Naive B cell (primary cell): ENCODE measurements at places on chromosomes 3 and 15.
A peak's percentile ranks its signal among the peaks of the same experiment; 100 is the strongest.

DNA sequence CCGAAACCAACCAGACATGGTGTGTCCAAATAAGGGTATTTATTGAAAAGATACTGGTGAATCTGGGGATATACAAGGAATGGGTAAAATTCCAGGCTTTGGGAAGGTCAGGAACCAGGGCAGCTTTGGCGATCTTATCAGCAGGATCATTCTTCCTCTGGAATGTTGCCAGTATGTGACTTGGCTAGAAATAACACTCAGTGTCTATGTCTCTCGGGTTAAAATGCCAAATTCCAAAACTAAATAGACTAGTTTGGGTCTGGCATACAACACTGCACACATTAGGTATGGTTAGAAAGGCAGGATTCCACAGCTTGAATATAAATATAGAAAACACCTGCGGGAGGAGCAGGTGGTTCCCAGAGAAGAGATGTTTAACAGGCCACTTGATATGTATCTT lies 220.2 kb upstream of the CD96 start:
- H3K4me1 ChIP-seq, result peaks cover 35% of the 10 kb centered on the region
- no peak overlapping the region for H3K4me3 ChIP-seq

- H3K36me3 ChIP-seq, result no peaks in the 10 kb centered on the region
- no peaks in the 10 kb centered on the region for H3K27me3 ChIP-seq
- no peak overlapping the region for H3K4me3 ChIP-seq
- H3K27ac ChIP-seq, result no peak overlapping the region
Measured at GRCh38 chr15:94965593-94965992, 734.2 kb downstream of the MCTP2 start.

GRCh38 chr3:15217011-15217671 lies 11.1 kb downstream of the CAPN7 start:
- no peaks in the 10 kb centered on the region for H3K27me3 ChIP-seq
- H3K4me1 ChIP-seq, result peaks cover 17% of the 10 kb centered on the region
- H3K36me3 ChIP-seq, result peaks cover 16% of the 10 kb centered on the region
- no peak for DNase-seq

GRCh38 chr15:93997071-93997658 lies 234.2 kb upstream of the MCTP2 start:
- H3K4me3 ChIP-seq, result no peak overlapping the region
- no peaks in the 10 kb centered on the region for H3K4me1 ChIP-seq
- no peak for DNase-seq
- peaks cover 6% of the 10 kb centered on the region for H3K27me3 ChIP-seq

DNA sequence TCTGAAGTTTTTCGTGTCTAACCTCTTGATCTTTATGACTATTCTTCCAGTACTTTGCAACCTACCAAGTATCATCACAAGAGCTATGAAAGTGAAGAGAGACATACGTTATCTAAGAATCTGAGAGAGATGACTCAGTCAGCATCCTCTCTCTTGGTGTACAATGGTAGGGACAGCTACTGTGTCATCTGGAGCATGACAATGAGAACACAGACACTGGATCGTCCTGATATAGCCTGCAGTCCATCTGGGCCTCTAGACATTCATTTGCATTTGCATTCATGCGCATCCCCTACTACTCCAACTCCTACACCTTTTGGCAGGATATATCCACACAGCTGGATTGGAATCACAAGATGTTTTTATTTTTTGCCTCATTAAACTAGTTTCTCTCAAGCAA lies 115.2 kb downstream of the PEX5L start:
- peaks cover 35% of the 10 kb centered on the region for H3K27me3 ChIP-seq
- no peak overlapping the region for H3K4me3 ChIP-seq
- no peak for DNase-seq
- H3K4me1 ChIP-seq, result no peaks in the 10 kb centered on the region

DNA sequence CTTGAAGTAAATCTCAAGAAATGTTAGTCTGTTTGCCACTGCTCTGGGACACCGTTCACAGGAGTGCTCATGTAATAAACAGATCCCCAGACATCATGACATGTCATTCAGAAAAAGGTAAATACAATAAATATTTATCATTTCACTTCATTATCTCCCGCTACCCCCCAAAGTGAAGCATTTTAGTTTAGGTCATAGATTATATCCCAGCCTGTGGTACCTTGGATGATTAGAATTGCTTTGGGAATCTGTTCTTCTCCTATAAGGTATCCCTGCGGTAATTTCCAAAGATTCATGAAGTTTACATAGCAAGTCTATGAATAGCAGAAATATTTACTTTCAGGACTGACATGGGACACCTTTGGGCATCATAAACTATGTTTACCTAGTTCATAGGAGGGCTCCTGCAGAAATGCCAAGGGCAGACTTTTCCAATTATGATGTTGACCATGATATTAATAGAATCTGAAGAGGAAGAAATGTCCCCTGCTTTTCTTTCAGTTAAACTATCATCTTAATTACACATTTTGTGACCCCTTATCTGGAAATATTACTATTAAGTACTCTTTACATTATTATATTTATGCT lies 268.0 kb downstream of the NAALADL2 start:
- H3K4me1 ChIP-seq, result no peaks in the 10 kb centered on the region
- no peaks in the 10 kb centered on the region for H3K27me3 ChIP-seq
- no peak for DNase-seq
- no peaks in the 10 kb centered on the region for H3K36me3 ChIP-seq
- no peak overlapping the region for H3K27ac ChIP-seq

DNA sequence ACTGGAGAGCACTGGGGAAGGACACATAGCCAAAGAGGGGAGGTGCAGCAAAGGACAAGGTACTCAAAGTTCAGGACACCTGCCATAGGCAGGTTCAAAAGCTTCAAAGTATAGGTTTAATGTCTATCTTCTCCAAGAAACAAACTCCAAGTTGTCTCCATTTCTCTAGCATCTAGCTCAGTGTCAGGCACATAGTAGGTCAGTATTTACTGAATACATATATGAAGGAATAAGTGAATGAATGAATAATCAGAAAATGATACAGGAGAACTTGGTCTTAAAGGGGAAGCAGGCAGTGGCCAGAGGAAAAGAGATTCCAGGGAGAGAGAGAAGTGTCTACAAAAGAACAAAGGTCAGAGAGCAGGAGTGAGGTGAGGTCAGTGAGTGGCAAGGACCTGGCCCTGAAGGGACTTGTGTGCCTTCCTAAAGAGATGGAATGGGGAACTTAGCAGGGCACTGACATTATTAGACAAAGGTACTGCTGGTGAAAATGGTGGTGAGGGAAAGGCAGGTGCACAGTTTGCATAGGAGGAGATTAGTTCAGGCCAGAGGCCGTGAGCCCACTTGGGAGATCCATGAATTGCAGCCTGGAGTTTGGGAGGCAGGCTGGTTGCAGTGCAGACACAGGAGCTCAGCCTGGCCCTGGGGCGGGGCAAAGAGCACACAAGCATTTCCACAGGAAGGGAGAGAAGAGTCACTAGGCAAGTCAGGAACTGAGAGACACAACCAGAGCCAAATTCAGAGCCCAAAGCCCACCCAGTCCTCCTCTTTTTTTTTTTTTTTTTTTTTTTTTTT lies 21.4 kb downstream of the TBC1D2B start:
- no peak for DNase-seq
- H3K27me3 ChIP-seq, result no peaks in the 10 kb centered on the region
- peak overlapping the region; percentile 84 for H3K27ac ChIP-seq
- peaks cover 75% of the 10 kb centered on the region for H3K4me1 ChIP-seq
- H3K4me3 ChIP-seq, result peak overlapping the region; percentile 54

GRCh38 chr3:49868862-49869466 lies 742 bp downstream of the CAMKV start:
- H3K27me3 ChIP-seq, result peaks cover 52% of the 10 kb centered on the region
- H3K36me3 ChIP-seq, result no peaks in the 10 kb centered on the region
- DNase-seq, result no peak

DNA sequence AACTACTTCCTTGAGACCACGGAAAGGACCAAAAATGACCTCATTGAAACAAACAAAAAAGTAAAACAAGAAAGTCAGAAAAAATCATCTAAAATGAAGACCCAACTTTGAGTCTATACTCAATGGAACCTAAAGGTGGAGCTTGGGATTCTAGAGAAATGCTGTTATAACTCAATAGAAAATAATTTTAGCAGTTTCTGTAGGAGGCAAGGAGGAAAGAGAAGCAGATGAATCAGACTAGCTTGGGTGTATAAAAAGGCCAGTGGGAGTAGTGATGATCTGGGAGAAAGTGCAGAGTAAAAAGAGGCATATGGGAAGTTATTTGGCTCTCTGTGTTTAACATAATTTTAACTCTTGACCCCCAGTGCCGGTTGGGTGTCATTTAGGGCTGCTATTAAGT lies 94.4 kb downstream of the TMCO5A start:
- no peaks in the 10 kb centered on the region for H3K36me3 ChIP-seq
- no peak overlapping the region for H3K27ac ChIP-seq
- no peak for DNase-seq
- no peaks in the 10 kb centered on the region for H3K27me3 ChIP-seq
- no peak overlapping the region for H3K4me3 ChIP-seq
- no peaks in the 10 kb centered on the region for H3K4me1 ChIP-seq

GRCh38 chr3:171783086-171783485 lies 27.2 kb downstream of the PLD1 start:
- no peak overlapping the region for H3K27ac ChIP-seq
- no peaks in the 10 kb centered on the region for H3K27me3 ChIP-seq
- no peak overlapping the region for H3K4me3 ChIP-seq
- no peaks in the 10 kb centered on the region for H3K4me1 ChIP-seq
- H3K36me3 ChIP-seq, result no peaks in the 10 kb centered on the region

GRCh38 chr15:63634154-63634553 lies 37.0 kb downstream of the FBXL22 start:
- peaks cover 6% of the 10 kb centered on the region for H3K4me1 ChIP-seq
- peaks cover 32% of the 10 kb centered on the region for H3K36me3 ChIP-seq
- H3K27ac ChIP-seq, result peak overlapping the region; percentile 39
- no peak for DNase-seq
- no peak overlapping the region for H3K4me3 ChIP-seq

DNA sequence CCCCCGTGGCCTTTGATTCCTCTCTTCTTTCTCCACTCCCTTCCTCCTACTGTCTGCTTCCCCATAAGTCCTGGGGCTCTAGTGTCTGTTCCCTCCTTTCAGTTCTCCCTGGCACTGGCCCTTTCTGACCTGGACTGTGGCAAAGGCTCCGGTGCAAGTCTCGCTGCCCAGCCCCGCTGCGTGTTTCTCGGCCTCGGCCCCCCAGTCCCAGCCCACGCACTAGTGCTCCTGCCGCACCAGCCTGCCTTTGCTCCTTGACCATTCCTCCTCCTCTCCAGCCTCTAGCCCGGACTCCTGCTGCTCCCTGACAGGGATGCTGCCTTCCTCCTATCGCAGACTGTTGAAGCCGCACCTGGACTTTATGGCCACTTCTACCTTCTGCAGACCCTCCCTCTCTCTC lies 2.1 kb downstream of the TM6SF1 start:
- peaks cover 3% of the 10 kb centered on the region for H3K27me3 ChIP-seq
- peaks cover 7% of the 10 kb centered on the region for H3K36me3 ChIP-seq
- no peak for DNase-seq
- peaks cover 33% of the 10 kb centered on the region for H3K4me1 ChIP-seq

- no peaks in the 10 kb centered on the region for H3K27me3 ChIP-seq
- no peak for DNase-seq
- no peaks in the 10 kb centered on the region for H3K36me3 ChIP-seq
- no peak overlapping the region for H3K4me3 ChIP-seq
Measured at GRCh38 chr3:108008106-108008505, 82.7 kb downstream of the CD47 start.

- H3K27me3 ChIP-seq, result no peaks in the 10 kb centered on the region
- H3K4me1 ChIP-seq, result peaks cover 11% of the 10 kb centered on the region
- no peak for DNase-seq
- no peak overlapping the region for H3K4me3 ChIP-seq
- no peaks in the 10 kb centered on the region for H3K36me3 ChIP-seq
Measured at GRCh38 chr3:12878141-12878574, 36.8 kb upstream of the RPL32 start.
